Activated CD4-positive, alpha-beta T cell treated with anti-CD3 and anti-CD28 coated beads, Interleukin-2, amount 50 U/mL, for 24 hours (primary cell): ENCODE measurements at places on chromosomes 12 and 14.

DNA sequence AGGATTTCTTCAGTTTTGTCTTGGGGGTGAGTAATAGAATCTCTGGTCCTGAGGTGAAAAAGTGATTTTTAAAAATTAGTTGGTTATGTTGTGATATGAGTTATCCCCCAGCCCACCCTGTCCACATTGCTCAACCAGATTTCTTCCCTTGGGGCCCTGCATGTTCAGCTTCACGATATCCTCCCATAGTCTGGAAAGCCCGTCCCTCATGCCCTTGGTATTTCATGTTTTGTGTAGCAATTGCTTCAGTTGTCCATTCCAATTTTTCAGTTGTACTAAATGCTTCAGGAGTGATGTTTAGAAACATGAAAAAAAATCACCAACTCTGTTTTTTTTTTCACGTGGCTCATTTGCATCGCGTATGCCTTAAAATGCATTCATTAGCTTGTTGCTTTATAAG is 17.5 kb upstream of the BICD1 start:
- DNase-seq: no peak

GRCh38 chr14:103528146-103528586 is 830 bp upstream of the TRMT61A start:
- DNase-seq: no peak

- DNase-seq: no peak
Measured at GRCh38 chr12:27064397-27065342, 17.7 kb downstream of the C12orf71 start.

- DNase-seq: no peak
Measured at GRCh38 chr12:56115329-56115728, 1.1 kb upstream of the RPL41 start.

GRCh38 chr14:29548948-29549370 is 378.7 kb downstream of the PRKD1 start:
- DNase-seq: no peak

- DNase-seq: no peak
Measured at GRCh38 chr12:80498059-80498728, 54.2 kb downstream of the PTPRQ start.

- no peak for DNase-seq
Measured at GRCh38 chr14:91919814-91920213, 27.7 kb downstream of the FBLN5 start.

- no peak for DNase-seq
Measured at GRCh38 chr12:114996382-114996781, 312.4 kb upstream of the TBX3 start.

DNA sequence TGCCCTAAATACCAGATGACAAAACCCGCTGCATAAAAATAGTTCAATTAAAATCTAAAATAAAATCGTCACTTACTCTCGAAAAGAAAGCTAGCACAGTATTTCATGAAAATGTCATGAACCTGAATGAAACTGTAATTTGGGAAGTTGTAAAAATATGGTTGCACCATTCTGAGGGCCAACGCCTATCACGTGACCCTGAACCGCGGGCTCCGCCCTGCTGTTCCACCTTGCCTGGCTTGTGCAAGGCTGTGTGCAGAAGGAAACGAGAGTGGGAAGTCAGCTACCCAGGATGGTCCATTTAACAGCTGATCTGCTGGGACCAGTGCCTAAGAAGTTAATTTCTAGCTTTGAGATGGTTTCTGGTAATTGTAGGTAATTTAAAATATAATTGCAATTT is 91.7 kb upstream of the BMP4 start:
- DNase-seq: no peak

DNA sequence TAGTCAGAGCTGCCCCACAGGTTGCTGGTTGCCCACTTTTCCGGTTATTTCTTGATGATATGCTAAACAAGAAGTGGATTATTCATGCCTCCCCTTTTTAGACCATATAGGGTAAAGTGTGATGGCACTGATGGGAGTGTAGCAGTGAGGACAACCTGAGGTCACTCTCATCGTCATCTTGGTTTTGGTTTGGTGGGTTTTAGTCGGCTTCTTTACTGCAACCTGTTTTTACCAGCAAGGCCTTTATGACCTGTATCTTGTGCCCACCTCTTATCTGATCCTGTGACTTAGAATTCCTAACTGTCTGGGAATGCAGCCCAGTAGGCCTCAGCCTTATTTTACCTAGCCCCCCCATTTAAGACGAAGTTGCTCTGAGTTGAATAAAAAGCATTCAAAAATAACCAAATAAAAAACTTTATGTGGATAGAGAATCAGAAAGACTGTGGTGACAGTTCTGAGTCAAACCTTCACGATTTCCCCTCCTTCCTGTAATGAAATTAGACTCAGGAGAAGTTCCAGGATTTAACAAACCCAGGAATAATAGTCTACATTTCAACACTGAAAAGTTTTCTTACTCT is 144.2 kb downstream of the PAWR start:
- no peak for DNase-seq

DNA sequence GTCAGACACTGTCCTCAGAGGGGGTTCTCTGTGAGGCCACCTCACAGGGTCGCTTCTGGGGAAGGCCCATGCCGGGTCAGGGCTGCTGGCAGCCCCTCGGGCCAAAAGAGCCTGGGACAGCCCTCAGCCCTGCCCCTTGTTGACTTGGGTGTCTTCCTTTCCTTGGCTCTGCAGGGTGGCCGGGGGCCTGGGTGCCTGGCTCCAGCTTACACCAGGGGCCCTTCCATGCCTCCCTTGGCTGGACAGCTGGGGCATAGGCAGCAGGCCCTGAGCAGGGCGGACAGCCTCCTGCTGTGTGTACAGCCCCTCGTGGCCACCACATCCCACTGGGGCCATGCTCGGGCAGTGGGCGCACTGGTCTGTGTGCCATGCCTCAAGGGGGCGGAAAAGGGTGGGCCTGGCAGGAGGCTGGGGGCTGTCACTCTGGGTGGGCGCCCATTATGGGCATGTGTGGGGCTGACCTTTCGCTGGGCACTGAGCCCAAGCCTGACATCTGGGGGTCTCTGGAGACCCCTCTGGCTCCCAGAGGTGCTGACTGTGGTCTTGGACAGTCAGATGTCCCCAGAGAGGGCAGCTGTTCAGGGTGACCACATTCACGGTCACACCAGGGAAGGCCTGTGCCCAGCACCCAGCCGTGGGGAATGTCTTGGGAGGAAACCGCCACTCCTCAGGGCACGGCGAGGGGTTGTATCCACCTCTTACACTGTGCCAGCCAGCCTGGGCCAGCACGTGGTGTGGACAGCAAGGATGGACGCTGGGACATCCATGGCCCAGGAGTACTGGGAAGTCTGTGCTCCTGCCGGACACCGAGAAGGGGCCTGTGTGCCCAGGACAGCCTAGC is 313.3 kb downstream of the TMEM121 start:
- no peak for DNase-seq
